ENCODE measurements at places on chromosomes 5 and 9. TPM values are rescaled to one million over a fixed set of nuclear protein-coding genes. Genes with fewer than 3 reads are reported as not detected.

GRCh38 chr5:97192580-97193354 is 9.7 kb upstream of the RIOK2 start:
- H3K36me3 ChIP-seq, result peaks cover 5% of the 10 kb centered on the region
- H3K4me1 ChIP-seq, result peaks cover 13% of the 10 kb centered on the region
- no peak overlapping the region for H3K4me3 ChIP-seq
- H3K27me3 ChIP-seq, result no peaks in the 10 kb centered on the region
- peak; percentile 23 for DNase-seq
- H3K27ac ChIP-seq, result peak overlapping the region; percentile 64

DNA sequence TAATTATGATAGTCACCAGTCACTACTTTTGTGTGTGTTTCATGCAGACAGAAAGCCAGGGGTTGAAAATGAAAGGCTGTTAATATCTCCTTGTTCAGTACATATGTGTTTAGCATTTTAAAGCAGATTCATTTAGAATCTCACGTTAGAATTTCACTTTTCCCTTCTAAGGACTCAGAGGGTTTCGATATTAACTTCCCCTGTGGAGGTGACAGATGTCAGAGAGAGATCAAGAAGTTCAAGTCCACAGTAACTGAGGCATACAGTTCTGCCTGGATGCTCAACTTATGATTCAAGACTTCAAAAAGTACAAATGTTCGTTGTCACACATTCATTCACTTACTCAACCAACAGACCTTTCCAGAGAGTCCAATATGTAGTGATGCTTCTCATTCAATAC is 251.1 kb downstream of the EBF1 start:
- H3K27me3 ChIP-seq, result no peaks in the 10 kb centered on the region
- DNase-seq, result no peak
- H3K4me1 ChIP-seq, result peaks cover 6% of the 10 kb centered on the region

DNA sequence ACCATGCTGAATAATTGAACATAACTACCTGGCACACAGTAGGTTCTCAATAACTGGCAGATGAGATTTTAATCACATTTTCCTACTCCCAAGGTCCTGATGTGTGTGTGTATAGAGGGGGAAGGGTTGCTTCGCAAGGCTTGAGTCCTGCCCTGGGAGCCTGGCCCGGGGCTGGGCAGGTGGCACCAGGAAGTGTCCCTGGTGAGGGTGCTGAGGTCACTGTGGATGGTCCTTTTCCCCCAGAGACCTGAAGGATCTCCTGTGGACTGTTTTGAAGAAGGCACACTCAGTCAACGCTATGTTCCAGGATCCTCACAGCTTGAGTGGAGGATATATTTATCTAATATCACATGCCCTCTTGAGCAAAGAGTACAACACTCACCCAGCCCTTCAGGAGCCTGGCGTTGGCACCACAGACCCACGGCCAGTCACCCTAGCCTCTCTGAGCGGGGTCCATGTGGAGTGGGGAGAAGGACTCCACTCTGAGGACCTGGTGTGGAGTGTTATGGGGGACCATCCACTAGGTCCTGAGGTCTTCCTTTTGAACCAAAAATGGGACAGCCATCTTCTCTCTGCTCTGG is 177.8 kb downstream of the GABBR2 start:
- H3K27ac ChIP-seq, result no peak overlapping the region
- no peaks in the 10 kb centered on the region for H3K36me3 ChIP-seq
- DNase-seq, result no peak
- no peaks in the 10 kb centered on the region for H3K4me1 ChIP-seq
- H3K27me3 ChIP-seq, result no peaks in the 10 kb centered on the region

The LCN2 gene
- total RNA-seq, result 3.0 TPM

- H3K4me3 ChIP-seq, result no peak overlapping the region
- DNase-seq, result no peak
- peaks cover 15% of the 10 kb centered on the region for H3K4me1 ChIP-seq
- peaks cover 2% of the 10 kb centered on the region for H3K36me3 ChIP-seq
- H3K27me3 ChIP-seq, result no peaks in the 10 kb centered on the region
These were observed 197.0 kb downstream of the MCTP1 start for GRCh38 chr5:95087816-95088317.

GRCh38 chr5:181185560-181185959 is 19.4 kb downstream of the TRIM7 start:
- H3K4me1 ChIP-seq, result peaks cover 14% of the 10 kb centered on the region
- DNase-seq, result no peak
- H3K36me3 ChIP-seq, result peaks cover 7% of the 10 kb centered on the region
- H3K27me3 ChIP-seq, result peaks cover 27% of the 10 kb centered on the region
- no peak overlapping the region for H3K27ac ChIP-seq

The MAMDC2 gene
- total RNA-seq, result 6.0 TPM

DNA sequence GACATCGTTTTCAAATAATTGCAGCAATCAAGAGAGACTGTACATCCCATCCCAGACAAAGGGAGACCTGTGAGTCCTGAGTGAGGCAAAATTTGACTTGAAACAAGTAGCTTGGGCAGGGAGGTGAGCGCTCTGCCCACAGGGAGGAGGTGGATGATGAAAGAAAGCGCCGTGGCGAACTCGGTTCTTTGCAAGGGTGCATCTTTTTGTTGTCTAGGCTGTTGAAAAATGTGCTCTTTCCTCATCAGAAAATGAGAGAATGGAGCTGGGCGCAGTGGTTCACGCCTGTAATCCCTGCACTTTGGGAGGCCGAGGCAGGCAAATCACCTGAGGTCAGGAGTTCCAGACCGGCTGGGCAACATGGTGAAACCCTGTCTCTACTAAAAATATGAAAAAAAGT is 150.5 kb downstream of the GAPVD1 start:
- no peak for DNase-seq
- no peaks in the 10 kb centered on the region for H3K36me3 ChIP-seq
- no peak overlapping the region for H3K4me3 ChIP-seq
- peaks cover 10% of the 10 kb centered on the region for H3K4me1 ChIP-seq
- H3K27me3 ChIP-seq, result peaks cover 26% of the 10 kb centered on the region

The EPB41L4B gene
- 21.7 TPM for total RNA-seq

Data from WTC11 (cell line).